Activated T-cell treated with anti-CD3 and anti-CD28 coated beads, Interleukin-2, amount 50 U/mL, for 24 hours (primary cell): ENCODE measurements at places on chromosomes 12 and 14.

- no peaks in the 10 kb centered on the region for H3K4me1 ChIP-seq
- no peak for DNase-seq
- H3K27ac ChIP-seq, result no peak overlapping the region
- no peaks in the 10 kb centered on the region for H3K36me3 ChIP-seq
- peaks cover 43% of the 10 kb centered on the region for H3K27me3 ChIP-seq
Measured at GRCh38 chr12:2320841-2321240, 268.1 kb downstream of the CACNA1C start.

DNA sequence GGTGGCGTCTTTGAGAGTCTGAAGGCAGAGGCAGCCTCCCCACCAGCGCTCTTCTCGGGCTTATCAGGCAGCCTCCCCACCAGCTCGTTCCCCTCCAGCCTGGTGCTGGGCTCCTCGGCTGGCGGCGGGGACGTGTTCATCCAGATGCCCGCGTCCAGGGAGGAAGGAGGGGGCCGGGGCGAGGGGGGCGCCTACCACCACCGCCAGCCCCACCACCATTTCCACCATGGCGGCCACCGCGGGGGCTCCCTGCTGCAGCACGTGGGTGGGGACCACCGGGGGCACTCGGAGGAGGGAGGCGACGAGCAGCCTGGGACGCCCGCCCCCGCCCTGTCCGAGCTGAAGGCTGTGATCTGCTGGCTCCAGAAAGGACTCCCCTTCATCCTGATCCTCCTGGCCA is 11.8 kb downstream of the RNFT2 start:
- H3K27me3 ChIP-seq, result no peaks in the 10 kb centered on the region
- DNase-seq, result no peak
- H3K27ac ChIP-seq, result no peak overlapping the region
- H3K36me3 ChIP-seq, result peaks cover 22% of the 10 kb centered on the region
- H3K4me3 ChIP-seq, result no peak overlapping the region

DNA sequence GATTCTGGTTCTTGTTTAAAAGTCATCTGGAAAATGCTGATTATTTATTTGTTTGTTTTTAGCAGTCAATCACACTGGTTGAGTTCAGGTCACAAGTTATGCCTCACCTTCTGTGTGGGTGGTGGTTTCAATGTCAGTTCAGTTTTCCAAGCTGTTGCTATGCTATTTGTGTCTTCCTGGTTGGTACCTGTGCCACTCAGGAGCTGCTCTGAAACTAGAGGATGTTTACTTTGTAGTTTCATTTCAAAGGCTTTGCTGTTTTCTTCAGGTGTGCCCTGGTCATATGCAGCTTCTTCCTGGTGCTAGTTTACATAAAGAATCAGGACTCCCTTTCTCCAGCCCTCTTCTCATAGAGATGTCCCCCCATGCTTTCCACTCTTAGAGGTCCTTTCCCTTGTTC is 75.7 kb upstream of the PPP4R3A start:
- no peaks in the 10 kb centered on the region for H3K27me3 ChIP-seq
- H3K36me3 ChIP-seq, result peaks cover 13% of the 10 kb centered on the region
- no peaks in the 10 kb centered on the region for H3K4me1 ChIP-seq
- H3K27ac ChIP-seq, result no peak overlapping the region
- DNase-seq, result no peak

DNA sequence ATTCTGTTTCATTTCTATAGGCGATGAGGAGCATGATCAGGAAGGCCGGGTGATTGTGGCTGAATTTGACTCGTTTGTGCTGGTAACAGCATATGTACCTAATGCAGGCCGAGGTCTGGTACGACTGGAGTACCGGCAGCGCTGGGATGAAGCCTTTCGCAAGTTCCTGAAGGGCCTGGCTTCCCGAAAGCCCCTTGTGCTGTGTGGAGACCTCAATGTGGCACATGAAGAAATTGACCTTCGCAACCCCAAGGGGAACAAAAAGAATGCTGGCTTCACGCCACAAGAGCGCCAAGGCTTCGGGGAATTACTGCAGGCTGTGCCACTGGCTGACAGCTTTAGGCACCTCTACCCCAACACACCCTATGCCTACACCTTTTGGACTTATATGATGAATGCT is 1.9 kb downstream of the APEX1 start:
- H3K27me3 ChIP-seq, result no peaks in the 10 kb centered on the region
- peaks cover 37% of the 10 kb centered on the region for H3K4me1 ChIP-seq
- peaks cover 13% of the 10 kb centered on the region for H3K36me3 ChIP-seq
- H3K4me3 ChIP-seq, result no peak overlapping the region
- DNase-seq, result no peak

DNA sequence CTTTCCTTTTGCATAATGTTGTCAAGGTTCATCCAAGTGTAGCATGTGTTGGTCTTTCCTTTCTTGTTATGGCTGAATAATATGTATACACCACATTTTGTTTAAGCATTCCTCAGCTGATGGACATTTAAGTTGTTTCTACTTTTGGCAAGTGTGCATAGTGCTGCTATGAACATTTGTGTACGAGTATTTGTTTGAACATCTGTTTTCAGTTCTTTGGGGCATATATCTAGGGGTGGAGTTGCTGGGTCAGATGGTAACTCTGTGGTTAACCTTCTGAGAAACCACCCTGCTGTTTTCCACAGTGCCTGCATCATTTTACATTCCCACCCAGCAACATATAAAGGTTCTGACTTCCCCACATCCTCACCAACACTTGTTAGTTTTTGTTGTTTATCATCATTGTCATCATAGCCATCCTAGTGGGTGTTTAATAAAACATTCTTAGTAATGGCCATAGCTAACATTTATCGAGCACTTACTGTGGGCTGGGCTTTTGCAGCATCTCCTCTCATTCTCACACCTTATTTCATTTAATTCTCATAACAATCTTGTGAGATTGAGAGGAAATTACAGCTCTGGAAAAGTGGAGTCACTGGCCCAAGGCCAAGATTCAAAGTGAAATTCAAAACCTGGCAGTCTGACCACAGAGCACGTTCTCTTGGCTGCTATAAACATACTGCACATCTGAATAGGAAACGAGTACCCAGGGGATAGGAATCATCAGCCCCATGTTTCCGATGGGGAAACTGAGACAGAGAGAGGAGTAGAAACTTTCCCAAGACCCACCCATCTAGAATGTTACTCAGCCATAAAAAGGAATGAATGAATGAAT is 193.6 kb downstream of the KSR2 start:
- no peaks in the 10 kb centered on the region for H3K36me3 ChIP-seq
- H3K4me1 ChIP-seq, result peaks cover 4% of the 10 kb centered on the region
- no peaks in the 10 kb centered on the region for H3K27me3 ChIP-seq
- H3K4me3 ChIP-seq, result no peak overlapping the region

DNA sequence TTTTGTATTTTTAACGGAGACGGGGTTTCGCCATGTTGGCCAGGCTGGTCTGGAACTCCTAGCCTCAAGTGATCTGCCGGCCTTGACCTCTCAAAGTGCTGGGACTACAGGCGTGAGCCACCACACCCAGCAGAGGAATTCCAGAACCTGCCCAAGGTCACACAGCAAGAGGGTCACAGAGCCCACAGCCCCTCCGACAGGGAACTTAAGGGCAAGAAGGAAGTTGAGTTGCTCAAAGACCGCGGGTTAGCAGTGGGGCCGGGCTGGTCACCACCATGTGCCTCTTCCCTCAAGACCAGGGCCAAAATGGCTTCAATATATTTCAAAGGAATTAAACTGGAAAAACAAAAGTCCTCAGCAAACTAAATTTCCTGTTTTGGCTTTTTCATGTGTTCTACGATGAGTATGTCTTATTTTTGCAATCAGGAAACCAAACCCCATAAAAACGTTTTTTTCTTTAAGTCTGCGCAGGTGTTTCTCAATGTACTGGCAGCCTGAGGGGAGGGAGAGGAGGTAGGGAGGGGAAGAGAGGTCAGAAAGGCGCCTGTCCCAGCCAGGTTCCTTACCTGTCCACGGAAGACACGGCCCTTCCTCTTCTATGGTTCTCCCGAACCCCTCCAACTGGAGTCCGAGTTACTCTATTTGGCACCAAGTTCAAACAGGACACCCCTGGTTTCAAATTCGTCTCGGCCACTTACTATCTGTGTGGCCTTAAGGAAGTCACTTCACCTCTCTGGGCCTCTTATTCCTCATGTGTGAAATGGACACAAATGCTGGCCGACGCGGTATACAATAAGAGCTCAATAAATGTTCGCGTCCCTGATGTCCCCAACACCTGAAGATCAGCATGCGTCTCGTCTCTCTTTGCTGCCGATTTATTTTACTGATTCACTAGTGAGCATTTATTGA is 778 bp downstream of the SLC8B1 start:
- peak overlapping the region; percentile 74 for H3K27ac ChIP-seq
- no peaks in the 10 kb centered on the region for H3K27me3 ChIP-seq
- H3K36me3 ChIP-seq, result peaks cover 40% of the 10 kb centered on the region
- H3K4me1 ChIP-seq, result peaks cover 45% of the 10 kb centered on the region

- DNase-seq, result peak; percentile 66
- H3K27me3 ChIP-seq, result no peaks in the 10 kb centered on the region
- no peak overlapping the region for H3K4me3 ChIP-seq
- no peak overlapping the region for H3K27ac ChIP-seq
Measured at GRCh38 chr14:76784881-76785280, 23.6 kb downstream of the VASH1 start.

GRCh38 chr12:95336387-95337067 is 118.9 kb downstream of the VEZT start:
- no peak for DNase-seq
- H3K27ac ChIP-seq, result no peak overlapping the region
- H3K4me1 ChIP-seq, result peaks cover 6% of the 10 kb centered on the region
- no peaks in the 10 kb centered on the region for H3K36me3 ChIP-seq

DNA sequence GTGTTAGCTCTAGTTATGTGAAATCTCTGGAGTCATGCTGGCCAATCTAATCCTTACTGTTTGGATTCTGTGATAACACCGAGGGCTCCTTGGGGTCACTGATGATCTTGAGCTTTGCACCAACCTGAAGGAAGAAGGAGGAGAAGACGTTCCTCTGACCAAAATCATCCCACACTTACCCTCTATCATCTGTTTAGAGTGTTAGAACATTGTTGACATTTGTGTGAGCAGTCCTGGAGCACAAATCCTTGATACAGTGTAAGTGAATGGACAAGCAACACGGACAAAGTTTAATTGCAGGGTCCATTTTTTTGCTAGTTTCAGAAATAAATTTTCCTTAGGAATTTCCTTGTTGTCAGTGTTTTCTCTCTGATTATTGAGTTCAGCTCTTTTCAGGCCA is 181.7 kb downstream of the AKAP6 start:
- no peaks in the 10 kb centered on the region for H3K4me1 ChIP-seq
- H3K4me3 ChIP-seq, result no peak overlapping the region
- DNase-seq, result no peak
- H3K36me3 ChIP-seq, result no peaks in the 10 kb centered on the region

GRCh38 chr12:24742378-24742777 is 206.5 kb downstream of the BCAT1 start:
- peaks cover 34% of the 10 kb centered on the region for H3K4me1 ChIP-seq
- no peaks in the 10 kb centered on the region for H3K36me3 ChIP-seq
- peak overlapping the region; percentile 79 for H3K27ac ChIP-seq
- H3K4me3 ChIP-seq, result peak overlapping the region; percentile 4

GRCh38 chr12:70366581-70367257 is 629 bp downstream of the KCNMB4 start:
- peaks cover 32% of the 10 kb centered on the region for H3K4me1 ChIP-seq
- peak overlapping the region; percentile 81 for H3K27ac ChIP-seq
- peaks cover 4% of the 10 kb centered on the region for H3K36me3 ChIP-seq
- H3K27me3 ChIP-seq, result peaks cover 10% of the 10 kb centered on the region
- peak overlapping the region; percentile 89 for H3K4me3 ChIP-seq
- DNase-seq, result peak; percentile 76

DNA sequence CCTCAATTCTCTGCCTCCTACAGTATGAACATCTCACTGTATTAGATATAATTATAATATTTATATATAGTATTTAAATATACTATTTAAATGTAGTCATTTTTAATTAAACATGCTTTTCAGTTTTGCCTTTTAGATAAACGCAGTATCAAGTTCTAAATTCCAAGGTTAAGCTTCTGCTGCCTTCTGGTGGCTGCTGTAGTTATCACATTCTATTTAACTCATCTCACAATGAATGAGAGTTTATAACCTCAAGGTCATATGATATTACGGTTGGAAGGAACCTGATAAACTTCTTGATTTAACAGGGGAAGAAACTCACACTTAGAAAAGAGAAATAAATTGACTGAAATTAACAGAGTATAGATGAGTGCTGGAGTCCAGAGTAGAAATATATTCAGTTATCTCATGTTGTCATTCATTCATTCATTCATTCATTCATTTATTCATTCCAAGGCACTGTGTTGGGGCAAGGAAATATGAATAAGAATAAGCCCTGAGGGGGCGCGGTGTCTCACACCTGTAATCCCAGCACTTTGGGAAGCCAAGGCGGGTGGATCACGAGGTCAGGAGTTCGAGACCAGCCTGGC is 31.9 kb downstream of the GUCY2C start:
- H3K4me3 ChIP-seq, result no peak overlapping the region
- H3K27ac ChIP-seq, result no peak overlapping the region
- DNase-seq, result no peak
- peaks cover 7% of the 10 kb centered on the region for H3K27me3 ChIP-seq
- H3K36me3 ChIP-seq, result no peaks in the 10 kb centered on the region

DNA sequence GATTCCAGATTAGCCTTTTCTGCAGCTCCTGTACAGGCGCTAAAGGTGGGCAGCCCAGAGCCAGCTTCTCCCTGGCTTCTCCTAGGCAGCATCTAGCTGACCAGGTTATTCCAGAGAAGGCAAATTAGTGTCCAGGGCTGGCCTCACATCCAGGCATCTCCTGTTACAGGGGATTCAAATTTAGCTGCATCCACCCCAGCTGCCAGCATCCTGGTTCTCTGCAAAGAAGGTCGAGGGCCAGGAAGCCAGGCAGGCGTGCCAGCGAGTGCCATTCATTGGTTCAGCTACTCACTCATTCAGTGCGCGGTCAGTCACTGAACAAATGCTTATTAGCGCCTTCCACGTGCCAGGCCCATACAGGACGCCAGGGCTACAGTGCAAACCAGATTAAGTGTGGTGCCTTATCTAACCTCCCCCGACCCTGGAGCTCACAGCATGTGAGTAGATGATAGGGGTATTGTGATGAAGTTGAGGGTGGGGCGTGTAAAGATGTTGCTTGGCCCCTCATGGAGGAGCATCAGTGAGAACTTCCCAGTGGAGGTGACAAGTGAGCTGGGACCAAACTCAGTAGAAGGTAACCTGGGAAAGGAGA is 15.7 kb upstream of the FAM222A start:
- H3K4me1 ChIP-seq, result peaks cover 2% of the 10 kb centered on the region
- no peaks in the 10 kb centered on the region for H3K36me3 ChIP-seq
- no peak for DNase-seq
- H3K27ac ChIP-seq, result no peak overlapping the region

DNA sequence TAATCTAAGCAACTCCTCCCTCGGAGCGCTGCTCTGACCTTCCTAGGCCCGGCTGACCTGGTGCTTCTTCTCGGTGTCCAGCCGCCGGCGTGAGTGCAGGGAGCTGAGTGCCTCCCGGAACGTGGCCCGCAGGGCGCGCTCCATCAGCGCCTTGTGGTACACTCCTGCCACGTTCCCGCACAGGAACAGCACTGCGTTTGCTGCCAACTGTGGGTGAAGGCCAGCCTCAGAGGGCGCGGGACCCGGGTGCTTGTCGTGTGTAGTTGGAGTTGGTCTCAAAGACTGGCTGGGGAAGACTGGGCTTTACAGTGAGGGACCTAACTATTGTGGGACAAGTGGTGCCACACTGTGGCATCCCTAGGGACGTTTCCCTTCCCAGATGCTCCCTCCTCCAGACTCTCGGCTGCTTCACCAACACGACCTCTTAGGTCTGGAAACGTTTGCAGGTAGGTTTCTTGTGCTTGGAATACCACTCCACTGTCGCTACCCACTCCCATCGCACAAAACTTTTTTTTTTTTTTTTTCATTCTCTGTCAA is 3.1 kb downstream of the ADCY4 start:
- peak overlapping the region; percentile 42 for H3K27ac ChIP-seq
- H3K4me3 ChIP-seq, result peak overlapping the region; percentile 64
- peaks cover 42% of the 10 kb centered on the region for H3K27me3 ChIP-seq
- peaks cover 48% of the 10 kb centered on the region for H3K4me1 ChIP-seq
- no peak for DNase-seq
